Adrenal gland (tissue), 19 donors: ENCODE measurements at places on chromosomes 6 and 20.

GRCh38 chr20:50085481-50086365 lies 27.2 kb downstream of the UBE2V1 start:
- DNase-seq, result no peak

DNA sequence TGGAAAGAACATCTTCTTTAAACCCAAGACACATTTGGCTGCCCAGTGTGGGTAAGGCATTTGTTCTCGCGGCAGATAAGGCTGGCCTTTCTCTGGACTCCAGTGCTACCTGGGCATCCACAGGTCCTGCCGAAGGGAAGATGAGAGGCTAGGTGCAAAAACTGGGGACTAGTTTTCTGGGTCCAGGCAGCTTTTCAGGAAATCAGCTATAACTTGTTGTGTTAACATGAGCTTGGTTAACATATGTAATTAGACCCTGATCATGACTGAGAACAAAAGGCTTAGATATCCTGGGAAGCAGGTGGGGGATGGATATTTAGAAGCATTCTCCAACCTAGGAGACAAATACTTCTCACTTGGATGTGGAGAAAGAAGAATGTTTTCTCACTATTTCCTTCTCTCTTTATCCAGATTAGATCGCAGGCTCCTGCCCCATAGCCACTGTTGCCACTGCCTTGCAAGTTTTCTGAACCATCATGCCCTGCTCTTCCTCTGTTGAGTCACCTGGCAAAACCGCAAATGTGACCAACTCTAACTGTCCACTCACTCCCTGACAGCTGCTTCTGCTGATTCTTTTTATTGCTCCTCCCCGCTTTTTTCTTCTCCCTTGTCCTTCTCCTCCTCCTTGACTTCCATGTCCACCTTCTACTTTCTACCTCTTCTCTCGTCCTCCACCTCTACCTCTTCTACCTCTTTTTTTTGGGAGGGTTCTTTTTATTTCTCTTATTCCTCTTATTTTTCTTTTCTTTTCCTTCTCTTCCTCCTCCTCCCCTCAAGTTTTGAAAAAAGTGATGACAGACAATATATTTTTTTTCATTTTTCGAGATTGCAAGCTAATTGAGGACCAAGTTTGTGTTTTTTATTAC lies 258.1 kb downstream of the UTRN start:
- no peak for DNase-seq

GRCh38 chr20:64113444-64113775 lies 6.0 kb upstream of the NPBWR2 start:
- DNase-seq, result peak; percentile 1

GRCh38 chr6:57162516-57162915 lies 9.6 kb upstream of the BAG2 start:
- no peak for DNase-seq

- no peak for DNase-seq
These were observed 125.6 kb downstream of the TSHZ2 start for GRCh38 chr20:53097791-53098190.

- no peak for DNase-seq
These were observed 10.0 kb downstream of the CST5 start for GRCh38 chr20:23869520-23869919.

GRCh38 chr20:22808628-22809027 lies 224.3 kb upstream of the FOXA2 start:
- no peak for DNase-seq

GRCh38 chr20:48662711-48663110 lies 165.1 kb downstream of the PREX1 start:
- DNase-seq, result no peak

DNA sequence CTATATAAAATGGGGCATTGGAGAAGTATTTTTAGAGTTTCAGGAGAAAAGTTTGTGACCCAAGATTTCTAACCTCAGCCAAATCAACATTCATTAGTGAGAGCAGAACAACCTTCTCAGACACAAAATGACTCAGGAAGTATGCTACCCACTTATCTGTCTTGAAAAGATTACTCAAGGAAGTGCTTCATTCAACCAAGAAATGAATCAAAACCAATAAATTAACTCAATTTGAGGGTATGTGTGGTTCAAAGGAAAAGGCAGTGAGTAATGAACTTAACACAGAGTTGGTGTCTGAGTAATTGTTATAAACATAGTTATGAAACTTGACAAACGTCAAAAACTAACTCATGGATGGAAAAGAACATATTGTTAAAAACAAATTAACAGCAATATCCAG lies 227.6 kb downstream of the HAO1 start:
- DNase-seq, result no peak

- DNase-seq, result no peak
These were observed 30.5 kb downstream of the MUC22 start for GRCh38 chr6:31040801-31041200.

GRCh38 chr6:154882107-154882506 lies 113.0 kb upstream of the TIAM2 start:
- DNase-seq, result peak; percentile 61

- DNase-seq, result no peak
These were observed 47.0 kb downstream of the DTNBP1 start for GRCh38 chr6:15615802-15616201.

GRCh38 chr6:63269470-63269869 lies 50.3 kb downstream of the LGSN start:
- no peak for DNase-seq

DNA sequence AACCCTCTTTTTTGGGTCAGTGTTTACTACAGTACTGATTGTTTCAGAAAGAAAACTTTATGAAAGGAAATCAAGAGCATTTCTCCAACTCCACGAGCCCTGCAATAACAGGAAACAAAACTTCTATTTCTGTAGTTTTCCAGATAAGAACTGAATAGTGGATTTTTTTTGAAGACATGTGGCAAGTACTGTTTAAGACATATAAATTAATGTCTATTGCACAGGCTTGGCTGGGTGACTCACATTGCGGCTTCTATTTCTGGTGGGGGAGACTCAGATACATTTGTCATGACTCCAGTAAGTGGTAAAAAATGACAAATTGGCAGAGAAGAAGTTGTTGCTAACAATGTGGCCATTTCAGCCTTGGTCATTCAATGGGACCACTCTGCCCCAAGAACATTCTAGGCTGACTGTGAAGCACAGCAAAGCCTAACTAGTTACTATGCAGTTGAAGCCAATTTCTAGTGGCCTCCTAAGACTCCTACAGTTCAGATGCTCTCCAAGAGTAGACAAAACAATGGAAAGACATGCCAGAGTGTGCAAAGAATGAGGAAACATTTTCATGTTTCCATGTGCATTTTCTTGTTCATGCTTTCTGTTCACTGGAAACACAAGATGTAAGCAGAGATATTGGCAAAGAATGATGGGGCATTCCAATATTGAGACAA lies 200.9 kb downstream of the EDN1 start:
- DNase-seq, result peak; percentile 85

GRCh38 chr6:79184641-79185040 lies 49.8 kb downstream of the HMGN3 start:
- no peak for DNase-seq

- no peak for DNase-seq
These were observed 250.3 kb upstream of the PLN start for GRCh38 chr6:118297821-118298220.

GRCh38 chr6:45922728-45923351 lies 92.8 kb downstream of the CLIC5 start:
- DNase-seq, result peak; percentile 69

- no peak for DNase-seq
These were observed 32.1 kb downstream of the C20orf173 start for GRCh38 chr20:35497320-35497719.

- no peak for DNase-seq
These were observed 71.2 kb downstream of the RAMACL start for GRCh38 chr6:166515072-166515810.

DNA sequence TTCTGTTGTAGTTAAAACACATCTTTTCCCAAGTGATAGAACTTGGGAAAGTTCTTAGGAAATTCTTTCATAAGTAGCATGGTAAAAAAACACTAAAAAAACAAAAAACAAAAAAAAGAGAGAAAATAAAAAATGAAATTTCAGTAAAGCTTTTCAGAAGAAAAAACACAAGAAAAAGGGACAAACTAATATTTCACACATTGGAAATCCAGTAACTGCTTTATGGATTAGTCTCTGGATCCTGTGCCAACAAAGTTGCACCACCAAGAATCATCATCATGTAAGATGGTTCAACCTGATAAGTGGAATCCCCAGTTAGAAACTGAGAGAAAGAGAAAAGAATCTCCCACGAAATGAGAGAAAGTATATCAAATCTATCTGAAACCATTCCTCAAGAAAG lies 144.2 kb downstream of the GMDS start:
- no peak for DNase-seq

- DNase-seq, result no peak
These were observed 33.3 kb downstream of the SUMO4 start for GRCh38 chr6:149433405-149433804.
